ENCODE measurements at places on chromosomes 1 and 21.

GRCh38 chr1:30046751-30047150 is 676.6 kb downstream of the MATN1 start:
- DNase-seq, result no peak

DNA sequence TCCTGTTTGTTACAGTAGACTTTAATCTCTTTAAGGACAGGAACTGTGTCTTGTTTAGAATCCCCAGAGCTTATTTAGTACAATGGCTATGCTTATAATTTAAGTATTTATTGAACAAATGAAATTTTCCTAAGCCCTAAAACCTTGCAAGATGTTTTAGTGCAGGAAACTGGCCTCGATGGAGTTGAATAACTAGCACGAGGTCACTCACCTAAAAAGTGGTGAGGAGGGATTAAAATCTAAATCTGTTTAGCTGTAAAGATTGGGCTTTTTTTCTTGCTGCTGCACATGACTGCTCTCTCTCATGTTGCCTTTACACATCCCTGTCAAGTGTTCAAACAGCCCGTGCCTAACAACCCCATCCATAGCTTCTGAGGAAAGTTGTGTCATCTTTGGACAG is 10.2 kb downstream of the NFYC start:
- no peak for DNase-seq

GRCh38 chr21:43020771-43021170 is 46.4 kb downstream of the PKNOX1 start:
- DNase-seq, result no peak

GRCh38 chr1:151010346-151010726 is 2.1 kb downstream of the PRUNE1 start:
- no peak for DNase-seq

- no peak for DNase-seq
Measured at GRCh38 chr1:107867422-107867821, 97.6 kb downstream of the VAV3 start.

- no peak for DNase-seq
Measured at GRCh38 chr1:201898240-201898894, 9.7 kb downstream of the SHISA4 start.

- no peak for DNase-seq
Measured at GRCh38 chr21:43697758-43698643, 20.9 kb upstream of the PDXK start.

All from BJ (cell line).